ENCODE measurements at places on chromosomes 6 and 20. TPM values are rescaled to one million over a fixed set of nuclear protein-coding genes. Genes with fewer than 3 reads are reported as not detected.

The SMLR1 gene
- total RNA-seq, result not detected

The MAP1LC3A gene
- 119 TPM for total RNA-seq

The PSORS1C2 gene
- not detected for total RNA-seq

The CLPSL1 gene
- not detected for total RNA-seq

The FAM83B gene
- 0.11 TPM for total RNA-seq

The PREP gene
- total RNA-seq, result 19.3 TPM

- DNase-seq, result no peak
These were observed 201.3 kb upstream of the CHD6 start for GRCh38 chr20:41819436-41819835.

- DNase-seq, result no peak
These were observed 441.1 kb upstream of the ARID1B start for GRCh38 chr6:156336089-156336488.

- no peak for DNase-seq
These were observed 218.6 kb downstream of the OGFRL1 start for GRCh38 chr6:71507183-71507582.

- no peak for DNase-seq
These were observed 8.7 kb downstream of the LAMA5 start for GRCh38 chr20:62358171-62359042.

- DNase-seq, result no peak
These were observed 69.8 kb upstream of the SNX9 start for GRCh38 chr6:157753291-157753690.

GRCh38 chr6:33168639-33169038, 23.6 kb downstream of the COL11A2 start:
- no peak for DNase-seq

DNA sequence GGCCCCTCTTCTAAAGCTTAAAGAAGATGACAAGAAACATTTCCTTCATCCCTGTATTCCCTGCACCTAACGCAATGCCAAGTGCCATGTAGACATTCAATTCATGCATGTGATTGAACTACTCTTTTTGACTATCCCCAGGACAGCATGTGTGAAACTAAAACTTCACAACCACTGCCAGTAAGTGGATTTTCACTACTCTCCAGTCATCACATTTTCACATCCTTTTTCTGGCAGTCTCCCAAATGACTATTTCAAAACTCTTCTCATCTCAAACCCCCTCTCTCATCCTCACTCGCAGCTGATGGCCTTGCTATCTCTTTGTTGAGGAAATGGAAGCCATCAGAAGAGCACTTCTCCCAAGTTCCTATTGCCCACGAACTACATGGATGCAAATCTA, 122.6 kb downstream of the OPRM1 start:
- DNase-seq, result no peak

All from esophagus muscularis mucosa (tissue), 4 donors.